Renal pelvis (tissue), 12 donors: ENCODE measurements at places on chromosomes 7 and 10.

- no peak for DNase-seq
Measured at GRCh38 chr7:16423761-16424160, 2.4 kb upstream of the CRPPA start.

- no peak for DNase-seq
Measured at GRCh38 chr7:114450431-114450830, 35.8 kb downstream of the FOXP2 start.

DNA sequence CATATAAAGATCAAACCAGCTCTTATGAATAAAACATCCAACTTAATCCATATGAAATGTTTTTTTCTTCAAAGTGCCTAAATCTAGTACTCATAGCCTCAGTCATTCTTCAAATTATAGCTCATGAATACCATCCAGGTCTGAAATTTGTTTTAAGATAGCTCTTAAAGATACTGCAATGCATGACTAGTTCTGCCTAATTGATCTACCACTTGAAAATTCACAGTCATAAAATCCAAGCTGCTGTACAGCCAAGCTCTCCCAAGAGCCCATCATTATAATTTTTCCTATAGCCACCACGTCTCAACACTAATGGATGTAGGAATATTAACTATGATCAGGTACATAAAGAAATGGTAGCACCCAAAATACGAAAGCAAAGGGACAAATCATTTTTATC, 87.9 kb upstream of the RNF148 start:
- no peak for DNase-seq

GRCh38 chr7:34064519-34065158, 159.3 kb downstream of the BMPER start:
- DNase-seq, result no peak
